Erythroblast (primary cell): ENCODE measurements at places on chromosomes 5 and 9.

DNA sequence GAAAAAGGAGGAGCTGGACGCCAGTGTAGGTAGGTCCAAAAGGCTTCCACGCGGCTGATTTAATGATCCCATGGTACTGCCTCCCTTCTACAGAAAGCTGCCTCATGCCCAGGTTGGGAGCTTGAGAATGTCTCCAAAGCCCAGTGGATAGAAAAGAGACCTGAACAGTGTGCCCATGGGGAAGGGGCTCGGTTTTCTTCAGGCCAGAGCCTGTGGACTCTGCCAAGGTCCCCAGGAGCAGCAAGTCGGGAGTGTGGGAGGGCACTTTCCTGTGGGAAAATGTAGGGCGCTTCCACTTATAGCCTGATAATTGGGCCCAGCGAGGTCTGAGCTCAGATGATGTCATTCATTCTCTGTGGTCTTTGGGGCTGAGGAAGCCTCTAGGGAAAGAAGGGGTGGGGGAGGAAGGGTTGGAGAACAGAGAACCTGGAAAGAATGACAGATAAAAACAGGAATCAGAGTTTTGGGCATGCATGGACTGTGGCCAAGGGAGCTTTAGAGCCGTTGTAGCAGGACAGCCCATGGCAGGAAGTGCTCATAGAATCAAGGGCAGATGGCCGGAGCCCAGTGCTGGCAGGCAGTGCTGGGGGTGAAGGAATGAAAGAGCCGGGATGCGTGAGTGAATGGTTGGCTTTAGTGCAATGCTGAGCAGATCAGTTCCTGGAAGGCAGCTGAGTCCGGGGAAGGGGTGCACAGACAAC is 42.5 kb upstream of the SH3PXD2B start:
- no peak for DNase-seq

DNA sequence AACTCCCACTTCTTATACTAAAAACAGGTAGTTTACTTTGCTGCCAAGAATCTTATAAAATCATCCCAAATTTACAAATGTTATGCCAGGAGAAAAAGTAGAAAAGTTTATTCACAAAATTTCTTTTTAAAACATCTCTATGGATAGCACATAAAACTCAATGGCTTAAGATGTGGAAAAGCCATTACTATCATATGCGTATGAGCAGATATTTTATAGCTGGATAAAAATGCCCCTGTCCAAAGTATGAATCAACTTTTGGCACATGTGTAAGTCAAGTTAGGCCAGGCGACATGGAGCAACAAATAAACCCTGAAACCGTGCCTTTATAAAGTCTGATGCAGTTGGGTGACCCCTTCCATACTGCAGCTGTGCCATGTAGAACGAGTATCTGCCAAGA is 38.6 kb upstream of the FBP1 start:
- DNase-seq: no peak

DNA sequence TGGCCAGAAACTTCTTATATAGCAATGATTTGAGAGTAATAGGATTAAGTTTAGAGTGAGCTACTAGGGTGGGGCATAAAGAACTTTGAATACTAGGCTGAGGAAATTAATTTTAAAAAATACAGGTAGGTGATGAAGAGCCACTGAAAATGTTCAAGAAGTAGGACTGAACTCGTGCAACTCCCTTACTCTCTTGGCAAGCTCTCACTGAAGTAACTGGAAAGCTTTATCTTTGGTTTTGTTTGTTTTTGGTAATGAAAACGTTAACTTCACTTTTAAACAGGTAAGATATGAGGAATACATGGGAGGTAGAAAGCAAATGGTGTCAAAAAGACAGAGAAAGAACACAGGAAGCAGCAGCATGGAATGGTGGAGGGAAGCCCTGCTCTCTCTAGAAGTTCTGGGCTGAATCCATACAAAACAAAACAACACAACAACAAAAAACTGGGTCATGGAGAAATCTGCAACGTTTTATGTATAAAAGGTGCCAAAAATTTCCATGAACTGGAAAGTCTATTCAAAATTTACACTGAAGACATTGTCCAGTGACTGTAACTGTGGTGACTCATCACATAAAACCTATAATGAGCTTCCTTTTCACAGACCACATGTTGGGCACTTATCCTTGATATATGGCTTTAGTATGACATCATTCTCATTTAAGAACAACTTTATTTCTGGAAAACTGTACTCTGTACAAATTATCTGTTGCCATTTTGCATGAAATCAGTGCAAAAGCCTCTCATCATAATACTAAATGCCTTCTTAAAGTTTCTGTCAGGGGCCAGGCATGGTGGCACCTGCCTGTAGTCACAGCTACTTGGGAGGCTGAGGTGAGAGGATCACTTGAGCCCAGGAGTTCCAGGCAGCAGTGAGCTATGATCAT is 91.2 kb upstream of the CHD1 start:
- no peak for DNase-seq

DNA sequence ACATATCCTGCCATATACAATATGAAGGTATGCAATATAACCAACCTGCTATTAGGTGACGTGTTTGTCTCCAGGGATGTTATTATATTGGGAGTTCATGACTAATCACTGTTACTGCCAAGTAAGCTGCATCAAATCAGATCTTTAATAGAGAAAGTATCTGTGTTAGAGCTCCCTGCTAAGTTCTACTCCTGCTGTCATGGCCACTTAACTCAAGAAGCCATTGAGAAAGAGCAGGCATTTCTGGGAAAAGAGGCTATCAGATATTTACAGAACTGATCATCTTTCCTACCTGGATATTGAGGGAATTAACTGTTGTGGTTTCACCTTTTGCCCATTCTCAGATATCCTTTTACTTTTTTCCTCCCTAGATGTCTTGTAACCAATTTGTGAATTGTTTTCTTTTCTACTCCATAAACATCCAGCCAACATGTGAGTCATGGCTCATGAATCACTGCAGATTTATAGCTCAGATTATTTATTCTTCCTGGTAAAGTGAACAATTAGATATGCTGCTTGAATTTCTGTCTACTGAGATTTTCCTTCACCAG is 634.8 kb upstream of the FAM174A start:
- DNase-seq: no peak

DNA sequence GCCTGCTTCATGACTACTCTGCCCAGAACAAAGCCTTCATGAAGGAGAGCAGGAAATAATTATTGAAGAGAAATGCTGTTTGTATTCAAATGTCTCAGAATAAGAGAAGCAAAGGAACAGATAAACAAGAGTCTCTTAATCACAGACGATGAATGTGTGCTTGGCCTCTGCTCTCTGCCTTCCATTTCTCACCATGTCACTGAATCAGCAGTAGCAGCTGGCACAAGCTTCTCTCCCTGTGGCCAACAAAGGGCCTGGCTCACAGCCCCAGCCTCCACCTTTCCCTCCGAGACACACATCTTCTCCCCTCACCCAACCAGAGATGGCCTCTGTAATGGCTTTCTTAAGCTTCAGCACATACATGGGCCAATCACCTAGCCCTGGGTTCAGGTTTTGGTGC is 128.1 kb upstream of the SLIT3 start:
- DNase-seq: no peak

- no peak for DNase-seq
These were observed 25.4 kb downstream of the ADAMTS2 start for GRCh38 chr5:179319741-179320281.

- peak; percentile 59 for DNase-seq
These were observed 129.7 kb upstream of the PCA3 start for GRCh38 chr9:76634356-76635054.

- DNase-seq: peak; percentile 65
These were observed 42.4 kb downstream of the CWC27 start for GRCh38 chr5:64811050-64811640.

- no peak for DNase-seq
These were observed 123.6 kb upstream of the CCDC112 start for GRCh38 chr5:115419846-115420585.

DNA sequence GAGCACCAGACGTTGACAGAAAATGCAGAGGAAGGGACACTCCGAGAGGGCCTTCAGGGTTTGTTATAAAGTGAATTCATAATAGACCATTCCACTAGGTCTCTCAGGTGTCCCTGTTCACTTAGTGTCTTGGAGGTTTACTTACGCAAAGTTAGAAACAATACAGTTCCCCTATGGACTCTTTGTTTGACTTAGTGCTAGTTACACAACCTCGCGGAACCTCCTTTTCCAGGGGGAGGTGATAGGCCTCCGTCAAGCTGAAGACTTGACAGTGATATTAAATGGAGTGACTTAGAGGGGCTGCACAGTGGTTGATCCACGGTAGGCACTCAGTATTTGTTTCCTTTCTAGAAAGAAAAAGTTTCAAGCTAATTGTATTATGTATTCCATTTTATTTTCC is 1.3 kb downstream of the CCT5 start:
- peak; percentile 34 for DNase-seq

- no peak for DNase-seq
These were observed 163.7 kb downstream of the ALDH1A1 start for GRCh38 chr9:72788966-72789735.

- DNase-seq: no peak
These were observed 49.6 kb downstream of the NIPAL4 start for GRCh38 chr5:157509587-157509986.

DNA sequence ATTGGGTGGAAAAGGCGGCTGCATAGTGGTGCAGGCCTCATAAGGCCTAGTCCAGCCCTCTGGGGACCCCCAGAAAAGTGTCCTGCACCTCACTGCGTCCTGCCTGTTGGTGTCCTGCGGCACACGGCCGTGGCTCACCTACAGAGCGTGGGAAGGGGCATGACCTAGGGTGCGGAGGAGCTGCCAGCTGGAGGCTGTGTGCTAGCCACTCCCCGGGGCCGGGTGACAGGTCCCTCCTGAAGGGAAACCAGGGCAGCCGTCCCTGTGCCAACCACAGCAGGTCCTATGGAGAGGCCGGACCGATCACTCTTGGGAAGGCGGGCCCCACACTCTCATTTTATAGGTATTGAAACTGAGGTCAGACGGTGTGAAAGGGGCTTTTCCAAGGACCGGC is 150.7 kb downstream of the RXRA start:
- DNase-seq: no peak

DNA sequence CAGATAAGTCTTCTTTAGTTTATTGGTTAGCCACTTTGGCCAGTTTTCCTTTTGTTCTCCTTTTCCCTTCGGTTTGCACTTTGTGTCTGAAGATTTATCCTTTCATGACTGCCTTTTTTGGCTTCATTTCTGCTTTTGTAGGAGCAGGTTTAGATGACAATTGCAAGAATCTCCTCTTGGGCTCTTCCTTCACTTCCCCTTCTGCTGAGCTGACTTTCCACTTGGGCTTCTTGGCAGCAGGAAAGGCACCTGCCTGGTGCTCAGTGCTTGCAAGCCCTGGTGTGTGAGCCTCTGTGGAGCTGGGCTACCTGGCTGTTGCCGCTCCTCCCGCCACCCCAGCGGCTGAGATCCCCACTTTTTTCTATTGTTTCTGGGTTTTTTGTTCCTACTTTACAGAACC is 7.3 kb downstream of the CCDC112 start:
- DNase-seq: no peak

- no peak for DNase-seq
These were observed 832.1 kb upstream of the ZNF608 start for GRCh38 chr5:125578551-125578950.

DNA sequence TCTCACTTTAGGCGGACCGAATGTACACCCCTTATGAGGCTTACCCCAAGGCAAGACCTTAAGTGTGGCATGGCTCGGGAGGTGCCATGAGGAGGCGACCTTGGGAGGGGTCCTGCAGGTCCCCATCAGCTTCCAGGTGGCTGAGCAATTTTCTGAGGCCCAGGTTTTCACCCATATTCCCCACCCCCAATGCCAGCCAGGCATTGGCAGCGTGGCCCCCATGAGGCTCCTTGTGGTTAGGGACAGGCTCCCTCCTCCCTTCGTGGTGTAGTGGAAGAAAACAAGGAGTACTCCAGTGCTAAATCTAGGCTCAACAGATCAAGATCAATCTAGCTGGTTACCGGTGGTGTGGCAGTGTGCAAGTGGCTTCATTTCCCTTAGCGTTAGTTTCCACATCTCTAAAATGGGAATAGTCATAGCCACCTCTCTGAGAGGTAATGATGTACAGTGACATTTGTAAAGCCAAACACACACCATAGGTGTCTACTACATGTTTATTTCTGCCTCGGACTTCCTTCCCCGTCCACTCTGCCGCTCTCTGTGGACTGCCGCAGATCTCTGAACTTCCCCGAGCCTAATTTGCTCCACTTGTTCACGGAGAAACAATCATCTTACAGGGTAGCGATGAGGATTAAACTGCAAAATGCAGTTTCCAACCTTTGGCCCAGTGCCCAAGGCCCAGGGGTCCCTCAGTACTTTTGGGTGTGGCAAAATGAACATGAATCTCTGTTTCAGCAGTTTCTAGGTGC is 8.4 kb downstream of the LHX2 start:
- DNase-seq: no peak

GRCh38 chr9:13088720-13089427 is 190.6 kb downstream of the MPDZ start:
- DNase-seq: peak; percentile 41

- no peak for DNase-seq
These were observed 29.6 kb downstream of the ANKDD1B start for GRCh38 chr5:75640826-75641225.

DNA sequence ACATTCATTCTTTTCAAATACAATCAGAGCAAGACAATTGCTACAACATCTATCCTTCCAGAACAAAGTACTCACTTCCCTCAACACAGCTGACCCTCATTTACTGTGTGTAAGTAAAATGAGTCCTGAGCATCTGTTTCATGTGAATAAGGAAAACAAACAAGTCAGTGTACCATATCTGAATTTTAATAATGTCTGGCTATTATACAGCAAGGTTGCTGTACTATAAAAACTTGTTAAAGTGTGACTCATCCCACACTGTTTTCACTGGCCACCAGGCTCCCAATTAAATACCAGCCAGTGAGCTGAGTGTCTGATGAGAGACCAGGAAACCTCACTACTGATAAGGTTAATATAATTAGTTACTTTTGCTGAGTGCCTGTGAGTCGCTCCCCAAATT is 339.8 kb downstream of the AGTPBP1 start:
- DNase-seq: no peak
